RKO (cell line): ENCODE measurements at places on chromosomes 13 and 19.

- DNase-seq, result peak; percentile 65
These were observed 10.2 kb downstream of the STAP2 start for GRCh38 chr19:4328243-4328990.

DNA sequence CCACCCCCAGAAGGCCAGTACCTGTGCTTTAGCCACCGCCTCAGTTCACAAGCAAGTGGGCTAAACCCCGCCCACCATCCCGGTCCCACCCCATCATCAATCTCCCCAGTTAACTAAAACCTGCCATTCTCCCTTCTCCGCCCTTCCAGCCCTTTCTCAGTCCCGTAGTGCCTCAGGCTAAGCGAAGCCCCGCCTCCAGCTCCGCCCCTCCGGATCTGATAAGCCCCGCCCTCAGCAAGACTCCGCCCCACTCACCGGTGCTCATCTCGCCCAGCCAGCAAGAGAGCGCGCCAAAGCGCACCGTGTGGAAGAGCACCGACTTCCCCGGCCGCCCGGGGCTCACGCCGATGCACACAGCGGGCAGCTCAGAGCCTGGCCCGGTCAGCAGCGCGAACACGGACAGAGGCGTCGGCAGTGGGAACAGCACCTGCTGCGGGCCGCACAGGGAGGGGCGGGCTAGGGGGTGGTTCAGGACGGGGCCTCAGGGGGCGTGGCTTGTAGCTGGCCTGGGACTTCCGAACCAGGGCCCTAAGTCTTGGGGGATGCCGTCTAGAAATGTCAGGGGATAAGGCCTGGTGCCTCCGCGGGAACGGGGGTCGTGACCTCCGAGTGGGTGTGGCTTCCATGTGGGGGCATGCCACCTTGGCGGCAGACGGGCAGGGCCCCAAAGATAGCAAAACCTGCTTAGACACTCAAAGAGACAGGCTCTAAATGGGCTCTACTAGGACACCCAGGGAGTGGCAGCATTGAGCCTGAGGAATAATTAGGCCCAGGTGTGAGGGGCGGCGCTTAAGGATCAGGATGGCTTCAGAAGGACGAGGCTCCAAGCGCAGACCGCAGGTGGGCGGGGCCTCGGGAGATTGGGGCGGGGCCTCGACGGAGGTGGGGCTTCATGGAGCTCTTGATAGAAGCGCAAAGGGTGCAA, 21.4 kb downstream of the MAP4K1 start:
- no peak for DNase-seq

- peak; percentile 45 for DNase-seq
These were observed 27.9 kb upstream of the ONECUT3 start for GRCh38 chr19:1725100-1726064.

DNA sequence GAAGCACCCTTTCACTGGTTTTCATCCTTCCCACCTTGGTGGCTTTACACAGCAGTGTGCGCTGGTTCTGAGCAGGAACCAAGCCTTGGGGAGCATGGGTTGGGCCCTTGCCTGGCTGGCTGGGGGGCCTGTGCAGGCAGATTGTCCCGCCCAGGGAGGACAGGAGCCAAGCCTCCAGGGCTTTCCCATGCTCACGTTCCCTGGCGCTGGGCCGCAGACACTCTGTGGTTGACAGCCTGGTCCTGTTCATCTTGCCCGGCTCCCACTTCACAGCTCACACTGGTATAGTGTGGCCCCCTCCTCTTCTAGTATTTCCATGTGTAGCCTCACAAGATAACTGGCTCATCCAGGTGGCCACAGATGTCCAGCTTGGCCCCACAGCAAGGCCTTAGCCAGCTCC, 4.6 kb upstream of the CCNE1 start:
- no peak for DNase-seq

GRCh38 chr19:21586311-21587116, 81.1 kb downstream of the ZNF429 start:
- no peak for DNase-seq
